ENCODE measurements at places on chromosomes 1 and 21.

GRCh38 chr1:118210723-118211110 is 25.7 kb upstream of the SPAG17 start:
- DNase-seq, result no peak

DNA sequence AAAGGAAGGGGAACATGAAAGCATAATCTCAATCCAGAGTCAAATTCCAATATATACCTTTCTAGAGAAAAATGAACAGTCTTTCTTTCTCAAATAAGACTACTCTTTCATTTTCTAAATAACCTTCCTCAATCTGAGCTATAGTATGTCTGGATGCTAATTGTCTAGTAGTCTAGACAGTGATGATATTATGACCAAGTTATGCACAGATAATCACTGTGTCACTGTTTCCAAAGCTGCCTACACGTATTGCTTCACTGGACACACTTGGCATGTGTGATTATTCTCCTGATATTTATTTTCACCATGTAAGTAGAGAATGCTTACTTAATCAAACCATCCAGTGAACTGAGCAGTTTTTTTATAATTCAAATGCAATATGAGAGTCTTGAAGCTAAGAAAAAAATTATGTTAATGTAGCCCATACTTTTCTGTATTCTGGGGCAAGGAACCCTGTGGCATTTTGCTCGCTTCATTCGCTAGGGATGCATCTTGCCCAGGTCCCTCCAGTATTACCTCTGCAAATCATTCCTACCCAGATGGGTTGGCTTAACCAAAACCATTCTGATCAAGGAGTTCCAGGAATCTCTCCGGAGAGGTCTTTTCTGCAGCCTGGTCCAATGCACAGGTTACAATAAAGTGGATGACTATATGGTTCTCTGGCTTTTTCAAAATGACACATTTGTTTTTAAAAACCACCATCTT is 303.1 kb upstream of the RUNX1 start:
- no peak for DNase-seq

- no peak for DNase-seq
These were observed 396.5 kb downstream of the SMYD3 start for GRCh38 chr1:246110343-246111219.

DNA sequence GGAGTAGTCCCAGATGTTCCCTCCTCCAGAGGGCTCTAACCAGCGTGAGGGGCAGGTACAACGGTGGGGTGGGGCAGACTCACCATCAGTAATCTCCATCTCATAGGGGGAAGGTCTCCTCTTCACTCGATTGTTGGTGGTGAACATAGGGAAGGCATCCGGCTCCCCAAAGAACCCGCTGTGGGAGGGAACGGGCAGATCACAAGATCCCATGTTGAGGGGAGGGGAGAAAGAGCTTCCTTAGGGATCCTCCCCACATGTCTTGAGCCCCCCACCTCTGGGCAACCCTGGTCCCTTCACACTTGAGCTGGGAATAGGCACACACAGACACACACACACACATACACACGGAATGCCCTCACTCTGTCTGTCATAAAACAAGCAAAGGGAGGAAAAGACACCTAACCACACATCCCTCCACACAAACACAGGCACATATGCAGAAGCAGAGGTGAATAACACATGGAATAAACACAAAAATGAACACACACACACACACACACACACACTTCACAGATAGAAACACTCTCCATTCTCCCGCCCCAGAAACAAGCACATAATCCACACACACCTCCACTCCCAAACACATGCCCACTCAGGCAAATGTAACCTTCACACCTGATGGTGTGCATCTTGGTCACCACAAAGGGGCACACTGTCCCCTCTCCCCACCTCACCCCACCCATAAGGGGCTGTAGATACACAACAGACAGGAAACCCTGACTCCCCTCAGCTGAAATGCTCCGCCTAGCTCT is 7.9 kb downstream of the TAL1 start:
- no peak for DNase-seq

- DNase-seq, result no peak
These were observed 67.1 kb upstream of the CAPZB start for GRCh38 chr1:19552291-19553010.

GRCh38 chr1:54848134-54848948 is 38.7 kb downstream of the DHCR24 start:
- no peak for DNase-seq

GRCh38 chr21:45303091-45303615 is 15.5 kb upstream of the POFUT2 start:
- DNase-seq, result no peak

DNA sequence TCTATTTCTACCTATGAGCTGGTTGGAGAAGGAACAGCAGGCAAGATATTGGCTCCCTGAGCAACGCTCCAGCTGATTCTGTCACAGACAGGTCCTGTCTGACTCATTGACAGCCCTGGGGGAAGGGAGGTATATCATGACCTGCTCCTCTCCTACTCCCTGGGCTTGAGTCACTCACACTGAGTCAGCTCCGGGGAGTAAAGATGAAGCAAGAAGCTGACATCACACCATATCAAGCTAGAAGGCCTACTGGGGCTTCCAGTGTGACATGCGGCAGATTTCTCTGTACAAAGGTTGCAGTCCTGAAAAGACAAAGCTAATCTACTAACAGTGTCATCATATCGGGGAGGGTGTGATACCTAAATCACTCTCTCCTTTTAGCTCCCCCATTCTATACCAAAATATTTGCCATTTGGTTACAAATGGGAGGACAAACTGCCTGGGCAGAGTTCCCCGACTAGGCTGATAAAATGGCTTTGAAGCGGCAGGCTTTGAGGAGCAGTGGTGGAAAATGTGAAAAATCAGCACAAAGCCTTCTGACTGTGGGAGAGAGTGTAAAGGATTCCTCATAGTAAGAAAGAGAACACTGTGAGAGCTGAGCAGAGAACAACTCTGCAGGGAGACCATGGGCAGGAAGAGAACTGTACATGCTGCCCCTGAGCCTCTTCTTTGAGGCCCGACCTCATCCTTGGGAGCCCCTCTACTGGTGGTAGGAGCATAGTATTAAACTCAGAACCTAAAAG is 15.5 kb downstream of the PI4KB start:
- peak; percentile 82 for DNase-seq

- DNase-seq, result no peak
These were observed 26.4 kb upstream of the SUMO3 start for GRCh38 chr21:44844256-44844655.

DNA sequence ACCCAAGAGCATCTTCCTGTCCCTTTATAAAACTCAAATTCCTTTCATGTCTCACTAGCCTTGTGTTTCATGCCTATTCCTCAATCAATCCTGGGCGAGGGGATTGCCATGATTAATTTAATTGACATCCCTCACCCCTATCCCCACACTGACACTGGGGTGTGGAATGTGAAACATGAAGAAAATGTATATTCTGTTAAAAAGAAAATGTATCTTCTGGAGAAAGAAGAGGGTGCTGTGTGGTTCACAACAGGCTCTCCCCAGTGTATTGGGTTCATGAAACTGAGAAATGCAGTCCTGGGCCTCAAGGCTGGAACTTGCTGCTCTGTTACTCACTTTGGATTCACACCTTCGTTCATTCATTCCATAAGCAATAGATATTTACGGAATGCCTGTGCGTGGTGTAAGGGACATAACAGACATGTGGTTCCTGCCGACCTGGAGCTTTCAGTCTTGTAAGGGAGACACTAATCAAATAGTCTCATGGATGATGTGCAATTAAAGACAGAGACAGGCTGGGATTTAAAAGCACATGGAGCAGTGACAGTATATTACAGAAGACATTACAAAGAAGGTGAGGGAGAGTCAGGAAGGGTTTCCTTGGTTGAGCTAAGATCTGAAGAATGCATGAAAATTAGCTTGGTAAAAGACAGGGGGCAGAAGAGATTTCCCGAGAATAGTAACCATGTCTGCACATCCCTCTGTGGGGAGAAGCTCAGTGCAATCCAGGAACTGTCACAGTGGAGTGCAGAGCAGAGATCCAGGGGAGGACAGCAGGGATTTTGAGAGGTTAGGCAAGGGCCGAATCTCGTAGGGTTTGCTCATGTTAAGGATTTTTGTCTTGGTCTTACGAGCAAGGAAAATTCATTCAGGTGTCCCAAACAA is 32.1 kb downstream of the SERTAD4 start:
- no peak for DNase-seq

DNA sequence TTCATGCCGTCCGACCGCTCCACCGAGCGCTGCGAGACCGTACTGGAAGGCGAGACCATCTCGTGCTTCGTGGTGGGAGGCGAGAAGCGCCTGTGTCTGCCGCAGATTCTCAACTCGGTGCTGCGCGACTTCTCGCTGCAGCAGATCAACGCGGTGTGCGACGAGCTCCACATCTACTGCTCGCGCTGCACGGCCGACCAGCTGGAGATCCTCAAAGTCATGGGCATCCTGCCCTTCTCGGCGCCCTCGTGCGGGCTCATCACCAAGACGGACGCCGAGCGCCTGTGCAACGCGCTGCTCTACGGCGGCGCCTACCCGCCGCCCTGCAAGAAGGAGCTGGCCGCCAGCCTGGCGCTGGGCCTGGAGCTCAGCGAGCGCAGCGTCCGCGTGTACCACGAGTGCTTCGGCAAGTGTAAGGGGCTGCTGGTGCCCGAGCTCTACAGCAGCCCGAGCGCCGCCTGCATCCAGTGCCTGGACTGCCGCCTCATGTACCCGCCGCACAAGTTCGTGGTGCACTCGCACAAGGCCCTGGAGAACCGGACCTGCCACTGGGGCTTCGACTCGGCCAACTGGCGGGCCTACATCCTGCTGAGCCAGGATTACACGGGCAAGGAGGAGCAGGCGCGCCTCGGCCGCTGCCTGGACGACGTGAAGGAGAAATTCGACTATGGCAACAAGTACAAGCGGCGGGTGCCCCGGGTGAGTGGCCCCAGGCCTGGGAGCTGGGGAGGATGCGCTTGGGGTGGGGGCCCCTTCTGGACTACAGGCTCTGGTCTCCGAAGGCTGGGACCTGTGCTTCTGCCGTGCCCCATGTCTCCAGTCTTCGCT is 1.1 kb downstream of the SKI start:
- DNase-seq, result no peak

DNA sequence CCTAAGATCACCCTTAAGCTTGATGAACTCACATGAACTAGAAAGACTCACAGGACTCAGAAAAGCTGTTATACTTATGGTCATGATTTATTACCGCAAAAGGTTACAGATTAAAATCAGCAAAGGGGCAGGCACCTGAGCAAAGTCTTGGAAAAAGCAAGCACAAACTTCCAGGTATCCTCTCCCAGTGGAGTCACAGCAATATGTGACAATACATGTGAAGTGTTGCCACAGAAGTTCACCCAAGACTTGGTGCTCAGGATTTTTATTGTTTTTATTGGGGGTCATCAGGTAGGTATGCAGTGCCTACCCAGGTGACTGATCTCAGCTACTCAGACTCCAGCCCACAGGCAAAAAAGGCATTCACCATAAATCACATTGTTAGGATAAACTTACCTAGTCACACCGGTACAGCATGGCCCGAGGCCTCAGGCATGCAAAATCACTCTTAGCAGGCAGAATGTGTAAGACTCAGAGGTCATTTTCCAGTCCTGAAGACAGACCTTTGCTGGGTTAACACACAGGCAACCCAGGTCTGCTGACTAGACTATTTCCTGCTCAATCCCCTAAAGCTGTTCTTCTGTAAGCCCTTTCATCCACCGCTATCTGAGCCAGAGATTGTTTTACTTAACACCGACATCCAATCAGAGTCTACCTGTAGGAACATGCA is 55.6 kb downstream of the SSX2IP start:
- DNase-seq, result peak; percentile 10

- no peak for DNase-seq
These were observed 21.3 kb downstream of the COL6A2 start for GRCh38 chr21:46119144-46119636.

GRCh38 chr21:14711287-14711686 is 165.2 kb upstream of the SAMSN1 start:
- DNase-seq, result no peak

DNA sequence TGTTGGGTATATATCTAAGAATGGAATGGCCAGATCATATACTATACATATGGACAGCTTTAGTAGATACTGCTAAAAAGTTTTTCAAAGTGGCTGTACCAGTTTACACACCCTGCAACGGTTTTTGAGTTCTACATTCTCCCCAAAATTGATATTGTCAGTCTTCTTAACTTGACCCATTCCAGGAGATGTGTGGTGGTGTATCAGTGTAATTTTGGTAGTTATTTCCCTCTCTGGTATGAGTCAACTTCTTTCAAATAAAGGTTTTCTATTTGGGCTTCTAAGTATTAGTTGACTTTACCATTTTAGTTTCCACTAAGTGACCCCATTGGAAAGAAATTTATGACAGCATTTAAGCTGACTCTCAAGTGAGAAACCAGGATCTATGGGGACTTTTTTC is 29.2 kb downstream of the INKA2 start:
- no peak for DNase-seq

DNA sequence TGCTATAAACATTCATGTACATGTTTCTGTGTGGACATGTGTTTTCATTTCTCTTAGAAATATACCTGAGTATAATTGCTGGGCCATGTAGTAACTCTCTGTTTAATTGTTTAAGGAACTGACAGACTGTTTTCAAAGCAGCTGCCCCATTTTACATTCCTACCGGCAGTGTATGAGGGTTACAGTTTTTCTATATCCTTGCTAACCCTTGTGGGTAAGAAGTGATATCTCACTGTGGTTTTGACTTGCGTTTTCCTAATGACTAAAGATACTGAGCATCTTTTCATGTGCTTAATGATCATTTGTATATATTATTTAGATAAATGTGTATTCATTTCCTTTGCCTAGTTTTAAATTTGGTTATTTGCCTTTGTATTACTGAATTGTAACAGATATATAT is 81.7 kb downstream of the DNM3 start:
- DNase-seq, result no peak

GRCh38 chr1:1419363-1419812 is 1.7 kb downstream of the ANKRD65 start:
- no peak for DNase-seq

DNA sequence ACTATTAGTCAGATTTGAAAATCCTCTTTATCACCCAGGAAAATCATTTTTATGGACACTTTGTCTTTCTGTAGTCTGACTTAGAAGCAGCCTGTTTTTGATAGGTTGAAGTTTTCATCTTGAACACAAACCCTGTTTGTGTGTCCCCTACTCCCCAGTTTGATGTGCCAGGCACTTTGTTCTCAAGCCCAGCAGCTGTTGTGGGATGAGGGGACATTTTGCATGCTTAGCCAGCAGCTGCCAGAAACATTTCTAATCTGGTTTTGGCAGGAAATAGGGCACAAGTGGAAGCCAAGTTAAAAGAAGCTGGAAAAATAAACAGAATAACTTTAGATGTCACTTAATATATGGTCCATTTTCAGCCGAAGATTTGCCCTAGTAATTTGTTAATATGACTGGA is 29.9 kb downstream of the ACTN2 start:
- DNase-seq, result no peak

- peak; percentile 12 for DNase-seq
These were observed 3.3 kb upstream of the MYOG start for GRCh38 chr1:203089001-203089650.

Data from HepG2 (cell line).